Stimulated activated CD4-positive, alpha-beta T cell treated with anti-CD3 and anti-CD28 coated beads, Interleukin-12 subunit alpha, Interleukin-12 subunit beta, amount 100 ng/mL, for 4 hours (primary cell): ENCODE measurements at places on chromosomes 1 and 21.

GRCh38 chr1:211580303-211580687 lies 1.3 kb upstream of the SLC30A1 start:
- no peak for DNase-seq

DNA sequence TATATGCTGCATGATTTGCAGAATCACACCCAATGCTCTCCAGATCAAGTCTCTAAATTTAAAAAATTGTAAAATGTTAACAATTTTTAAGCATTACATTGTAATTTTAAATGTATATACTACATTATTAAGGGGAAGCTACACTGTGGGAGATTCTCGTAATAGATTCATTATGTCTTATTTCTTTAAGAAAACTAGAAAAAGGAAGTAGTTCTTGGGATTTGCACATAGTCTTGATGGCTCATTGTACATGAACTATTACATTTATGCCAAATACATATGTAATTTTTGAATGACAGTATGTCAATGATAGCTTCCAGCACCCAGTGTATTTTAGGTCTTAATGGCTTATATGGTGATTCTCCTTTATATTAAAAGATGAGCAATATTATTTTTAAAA lies 250.3 kb downstream of the PTPRC start:
- DNase-seq, result no peak

DNA sequence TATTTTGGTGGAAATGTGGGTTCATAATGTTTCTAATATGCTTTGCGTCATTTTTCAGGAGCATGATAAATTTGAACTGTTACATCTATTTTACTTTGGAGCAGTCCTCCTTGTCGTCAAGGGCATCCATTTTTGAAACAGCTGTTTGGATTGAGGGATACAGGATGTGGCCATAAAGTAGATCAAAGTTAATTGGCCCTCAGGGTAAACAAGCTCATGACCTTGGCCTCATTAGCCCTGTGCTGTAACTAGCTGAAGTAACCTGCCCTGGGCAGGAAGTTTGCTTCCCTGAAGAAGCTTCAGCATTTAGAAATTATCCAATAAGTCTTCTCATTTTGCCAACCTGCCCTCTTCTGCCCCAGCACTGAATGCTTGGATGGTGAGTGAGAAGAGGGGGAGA lies 24.8 kb upstream of the RGL1 start:
- no peak for DNase-seq

GRCh38 chr1:32111789-32112188 lies 3.9 kb downstream of the KPNA6 start:
- DNase-seq, result no peak

DNA sequence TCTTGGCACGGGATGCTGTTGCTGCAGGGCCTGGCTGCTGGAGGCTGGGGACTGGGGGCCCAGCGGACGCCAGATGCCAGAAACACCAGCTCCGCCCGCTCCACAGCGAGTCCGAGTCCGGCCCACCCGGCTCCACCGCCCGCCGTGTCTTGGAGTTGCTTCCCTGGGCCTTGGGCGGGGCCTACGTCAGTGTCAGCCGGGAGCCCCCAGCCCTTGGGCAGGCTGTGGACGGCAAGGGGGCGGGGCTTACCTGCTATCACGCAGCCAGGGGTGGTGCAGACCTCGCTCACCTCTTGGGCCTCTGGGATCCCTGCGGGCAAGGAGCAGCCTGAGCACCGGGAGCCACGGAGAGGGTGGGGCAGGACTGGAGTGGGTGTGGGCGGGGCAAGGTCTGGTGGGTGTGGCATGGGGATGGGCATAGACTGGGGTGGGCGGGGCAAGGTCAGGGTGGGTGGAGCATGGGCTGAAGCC lies 21.8 kb downstream of the MMEL1 start:
- DNase-seq, result no peak

DNA sequence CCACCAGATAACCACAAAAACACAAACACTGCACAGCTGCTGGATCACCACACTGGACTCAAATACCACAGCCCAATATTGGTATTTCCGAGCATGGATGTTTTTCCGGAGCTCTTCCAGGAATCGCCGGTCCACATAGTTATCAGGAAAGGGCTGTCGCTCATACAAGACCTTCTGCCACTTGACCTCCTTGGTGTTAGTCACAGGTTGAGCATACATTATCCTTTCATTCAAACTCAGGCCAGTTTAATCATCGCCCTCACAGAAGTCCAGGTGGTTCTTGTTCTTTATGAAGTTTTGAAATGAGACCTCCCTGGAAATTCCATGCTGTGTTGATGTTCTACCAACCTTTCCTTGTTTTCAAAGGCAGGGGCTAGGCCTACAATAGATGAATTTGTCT lies 1.5 kb downstream of the PIGC start:
- no peak for DNase-seq

GRCh38 chr1:229585338-229585737 lies 26.8 kb upstream of the ABCB10 start:
- DNase-seq, result no peak

GRCh38 chr1:69082312-69082711 lies 485.4 kb upstream of the LRRC7 start:
- no peak for DNase-seq

DNA sequence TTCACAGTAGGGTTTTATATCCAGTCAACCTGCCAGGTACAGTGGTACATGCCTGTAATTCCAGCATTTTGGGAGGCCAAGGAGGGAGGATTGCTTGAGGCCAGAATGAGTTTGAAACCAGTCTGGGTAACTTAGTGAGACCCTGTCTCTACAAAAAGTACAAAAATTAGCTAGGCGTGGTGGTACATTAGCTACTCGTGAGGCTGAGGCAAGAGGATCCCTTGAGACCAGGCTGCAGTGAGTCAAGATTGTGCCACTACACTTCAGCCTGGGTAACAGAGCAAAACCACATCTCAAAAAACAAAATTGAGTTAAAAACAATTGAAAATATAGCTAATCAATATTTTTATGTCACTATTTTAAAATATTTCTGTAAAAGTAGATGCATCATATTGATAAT lies 33.2 kb downstream of the DDI2 start:
- DNase-seq, result no peak

GRCh38 chr21:45353200-45353599 lies 51.8 kb upstream of the COL18A1 start:
- no peak for DNase-seq

DNA sequence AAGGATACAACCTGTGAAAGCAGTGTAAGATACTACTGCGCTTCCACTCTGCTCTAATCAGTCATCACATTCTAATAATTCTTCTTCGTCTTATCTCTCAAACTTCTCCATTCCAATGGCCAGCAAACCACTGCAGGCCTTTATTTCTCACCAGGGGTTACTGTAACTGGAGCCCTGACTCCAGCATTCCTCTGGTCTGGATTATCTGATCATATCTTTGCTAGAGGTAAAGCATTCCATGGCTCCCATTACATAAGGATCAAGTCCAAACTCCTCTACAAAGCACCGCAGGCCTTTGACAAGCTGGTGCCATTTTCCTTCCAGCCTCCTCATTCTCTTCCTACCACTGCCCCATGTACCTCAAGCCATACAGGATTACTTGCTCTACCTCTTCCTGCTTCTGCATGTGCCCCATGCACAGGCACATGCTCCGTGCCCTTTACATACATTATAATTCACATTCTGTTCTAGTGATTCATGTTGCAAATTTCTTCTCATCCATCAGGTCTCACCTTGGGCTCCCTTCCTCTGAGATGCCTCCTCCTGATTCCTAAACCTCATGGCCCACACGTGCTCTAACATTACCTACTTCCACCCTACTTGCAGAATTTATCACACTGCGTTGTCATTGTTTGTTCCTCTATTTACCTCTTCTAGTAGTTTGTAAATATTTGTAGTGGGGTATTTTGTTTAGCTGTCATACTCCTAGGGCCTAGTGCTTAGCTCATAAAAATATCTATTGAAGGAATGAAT lies 9.3 kb upstream of the SERBP1 start:
- DNase-seq, result no peak

GRCh38 chr1:18015719-18016118 lies 91.9 kb upstream of the IGSF21 start:
- DNase-seq, result no peak

GRCh38 chr1:63316598-63316983 lies 5.8 kb upstream of the FOXD3 start:
- DNase-seq, result no peak

- no peak for DNase-seq
Measured at GRCh38 chr1:172185211-172185610, 235.3 kb upstream of the C1orf105 start.

DNA sequence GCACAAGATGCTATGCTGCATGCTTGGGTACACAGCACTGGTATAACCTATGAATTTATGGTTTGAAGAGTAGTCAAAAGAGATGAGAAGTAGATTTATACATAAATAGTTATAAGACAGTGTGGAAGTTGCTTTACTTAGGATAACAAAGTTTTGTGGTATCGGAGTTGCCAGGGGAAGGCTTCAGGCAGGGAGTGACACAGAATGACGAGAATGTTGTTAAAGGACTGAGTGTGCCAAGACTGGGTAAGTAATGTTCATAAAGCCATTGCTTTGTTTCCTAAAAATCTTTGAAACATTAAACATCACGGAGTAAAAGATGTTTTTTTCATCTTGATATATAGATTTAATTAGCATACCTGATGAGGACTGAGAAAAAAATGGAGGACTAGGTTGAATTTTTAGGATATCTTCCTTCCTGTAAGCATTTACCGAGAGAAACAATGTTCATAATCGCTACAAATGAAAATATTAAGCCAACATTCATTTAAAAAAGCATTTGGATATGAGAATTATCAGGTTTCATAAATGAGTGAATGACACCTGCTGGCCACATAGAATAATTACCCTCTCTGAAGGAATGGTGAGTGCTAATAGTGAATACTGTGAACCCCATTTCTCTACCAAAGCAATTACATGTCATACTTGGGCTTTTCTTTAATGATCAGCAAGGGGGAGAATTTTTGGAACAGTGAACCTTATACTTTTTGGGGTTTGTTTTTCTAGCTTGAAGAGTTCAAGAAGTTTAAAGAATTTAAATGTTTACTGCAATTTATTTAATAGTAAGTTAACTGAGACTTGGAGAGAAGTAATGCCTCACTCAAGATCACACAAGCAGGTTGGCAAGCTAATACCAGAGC lies 28.4 kb downstream of the EXTL2 start:
- DNase-seq, result no peak

DNA sequence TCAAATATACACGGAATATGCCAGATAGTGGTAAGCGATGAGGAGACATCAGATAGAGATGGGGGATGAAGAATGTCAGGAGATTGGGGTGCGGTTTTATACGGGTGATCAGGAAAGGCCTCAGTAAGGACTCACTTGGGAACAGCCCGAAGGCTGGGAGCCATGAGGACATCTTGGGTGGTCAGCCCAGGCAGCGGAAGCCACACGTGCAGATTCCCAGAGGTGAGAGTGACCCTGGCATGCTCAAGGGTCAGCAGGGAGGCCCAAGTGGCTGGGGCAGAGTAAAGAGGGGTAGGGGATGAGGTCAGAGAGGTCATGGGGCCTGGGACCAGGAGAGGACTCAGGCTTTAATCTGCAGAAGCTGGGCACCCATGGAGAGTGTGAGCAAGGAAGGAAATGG lies 106.6 kb downstream of the MATN1 start:
- no peak for DNase-seq

- no peak for DNase-seq
Measured at GRCh38 chr1:5906116-5906515, 86.1 kb downstream of the NPHP4 start.

- no peak for DNase-seq
Measured at GRCh38 chr1:232501854-232502253, 128.1 kb downstream of the SIPA1L2 start.

DNA sequence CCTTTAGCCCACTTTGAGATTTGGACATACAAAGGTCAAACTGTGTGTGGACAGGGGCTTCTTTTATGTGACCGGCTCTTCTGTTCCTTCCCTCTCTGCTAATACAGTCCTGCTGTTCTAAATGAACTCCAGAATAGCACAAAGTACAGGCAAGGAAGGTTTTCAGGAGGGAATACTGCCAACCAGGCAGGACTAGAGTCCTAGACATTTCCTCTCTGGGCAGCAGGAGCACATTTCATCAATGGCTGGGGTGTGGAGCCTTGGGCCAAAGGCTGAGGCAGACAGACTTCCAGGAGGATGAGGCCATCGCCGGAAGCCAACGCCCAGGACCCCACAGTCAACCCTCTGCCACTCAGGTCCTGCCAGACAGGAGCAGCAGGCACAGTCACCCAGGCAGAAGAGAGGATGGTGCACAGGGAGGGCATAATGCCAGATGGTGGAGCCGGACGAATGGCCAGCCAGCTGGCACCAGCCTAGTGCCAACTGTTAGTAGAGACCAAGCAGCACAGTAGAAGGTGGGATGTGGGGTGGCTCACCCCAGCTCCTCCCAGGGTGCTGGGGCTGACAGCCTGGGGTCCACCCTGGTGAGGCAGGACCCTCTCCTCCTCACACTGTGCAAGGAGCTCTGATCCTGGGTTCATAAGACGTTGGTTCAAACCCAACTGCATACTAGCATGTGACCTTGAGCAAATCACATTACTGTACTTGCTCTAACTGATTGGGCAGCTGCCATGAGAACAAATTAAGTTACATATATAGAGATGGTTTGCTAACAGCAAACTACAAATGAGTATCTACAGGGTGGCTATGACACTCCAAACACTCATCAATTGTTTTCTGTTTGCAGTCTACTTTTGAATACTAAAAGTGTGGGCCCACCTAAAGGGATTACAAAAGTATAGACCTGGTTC lies 410.7 kb downstream of the SIPA1L2 start:
- DNase-seq, result no peak

DNA sequence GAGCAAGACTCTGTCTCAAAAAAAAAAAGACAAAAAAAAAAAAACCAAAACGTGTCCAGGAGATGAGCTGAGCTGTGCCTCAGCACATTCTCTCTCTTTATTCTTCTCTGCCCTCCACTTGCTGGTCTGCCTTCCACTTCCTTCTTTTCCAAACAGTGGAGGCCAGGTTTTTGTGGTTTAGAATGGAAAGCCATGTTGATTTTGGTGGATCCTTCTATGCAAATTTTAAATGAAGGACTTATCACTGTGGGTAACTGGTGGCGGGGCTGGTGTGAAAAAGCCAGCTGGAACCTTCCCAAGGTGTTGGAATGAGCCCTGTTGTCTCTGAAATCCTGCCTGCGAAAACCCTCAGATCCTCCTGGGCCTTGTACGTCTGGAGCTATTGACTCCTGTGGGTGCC lies 61.9 kb downstream of the PTPRU start:
- DNase-seq, result no peak

DNA sequence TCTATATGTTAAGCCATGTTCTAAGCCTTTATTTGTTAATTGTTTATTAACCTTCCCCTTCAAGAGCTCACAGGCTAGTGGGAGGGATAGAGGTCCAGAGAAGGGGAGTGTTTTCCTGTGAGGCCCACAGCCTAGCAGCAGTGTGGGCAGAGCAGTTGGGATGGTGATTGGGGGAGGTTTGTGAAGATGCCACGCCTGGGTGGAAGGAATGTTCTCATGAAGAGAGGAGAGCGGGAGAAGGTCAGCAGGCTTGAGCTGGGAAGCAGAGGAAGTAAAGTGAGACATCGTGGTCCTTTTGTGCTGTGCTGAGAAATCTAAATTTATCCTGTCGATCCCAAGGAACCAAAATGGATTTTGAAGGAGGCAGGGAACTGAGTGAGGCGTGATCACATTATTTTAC lies 42.6 kb downstream of the TRAPPC10 start:
- DNase-seq, result no peak

GRCh38 chr1:218926631-218927030 lies 247.0 kb upstream of the LYPLAL1 start:
- DNase-seq, result no peak

- no peak for DNase-seq
Measured at GRCh38 chr1:103107741-103108375, 464 bp downstream of the COL11A1 start.

GRCh38 chr21:37655611-37656300 lies 260.5 kb downstream of the KCNJ6 start:
- no peak for DNase-seq
